Hypothalamus (tissue), 51 donors: ENCODE measurements at places on chromosomes 16 and 17.

- DNase-seq = no peak
Observed at GRCh38 chr17:41185001-41185400, 290 bp upstream of the KRTAP4-1 start.

- no peak for DNase-seq
Observed at GRCh38 chr16:31215287-31216162, 1.4 kb downstream of the PYDC1 start.

- DNase-seq = no peak
Observed at GRCh38 chr17:58693208-58693607, 806 bp downstream of the RAD51C start.

DNA sequence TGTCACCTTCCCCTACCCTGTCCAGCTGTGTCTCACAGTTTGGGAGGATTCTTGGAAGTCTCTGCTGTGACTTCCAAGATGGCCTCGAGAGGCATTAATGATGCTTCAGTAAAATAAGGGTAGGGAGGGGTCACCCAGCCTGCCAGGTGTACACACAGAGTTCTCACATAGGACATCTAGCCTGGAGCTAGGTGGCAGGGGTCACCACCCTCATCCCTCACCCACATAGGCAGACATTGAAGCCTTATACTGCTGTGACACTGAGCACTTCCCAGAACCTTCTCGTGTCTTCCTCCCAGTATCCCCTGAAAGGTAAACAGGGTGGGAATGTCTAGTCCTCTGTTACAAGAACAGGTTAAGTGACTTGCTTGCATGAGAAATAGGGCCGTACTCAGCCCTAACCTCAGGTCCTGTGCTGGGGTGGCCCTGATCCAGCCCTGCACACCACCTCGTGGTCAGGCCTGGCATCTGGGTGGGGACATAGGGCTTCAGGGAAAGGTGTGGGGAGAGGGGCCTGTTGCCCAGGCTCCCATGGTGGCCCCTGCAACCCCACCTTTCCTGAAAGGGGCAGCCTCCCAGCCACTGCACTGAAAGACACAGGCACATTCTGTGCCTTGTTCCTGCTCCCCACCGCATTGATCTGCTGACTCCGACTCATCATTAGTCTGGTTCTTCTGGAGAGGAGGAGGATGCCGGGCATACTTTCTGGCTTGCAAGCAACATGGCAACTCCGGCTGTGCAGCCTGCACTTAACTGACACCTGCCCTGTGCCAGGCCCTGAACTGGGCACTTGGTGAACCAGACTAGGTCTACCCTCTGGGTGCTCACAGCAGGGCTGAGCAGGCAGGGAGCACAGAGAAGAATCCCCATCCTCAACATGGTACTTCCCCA lies 3.6 kb upstream of the MMP15 start:
- DNase-seq = no peak

DNA sequence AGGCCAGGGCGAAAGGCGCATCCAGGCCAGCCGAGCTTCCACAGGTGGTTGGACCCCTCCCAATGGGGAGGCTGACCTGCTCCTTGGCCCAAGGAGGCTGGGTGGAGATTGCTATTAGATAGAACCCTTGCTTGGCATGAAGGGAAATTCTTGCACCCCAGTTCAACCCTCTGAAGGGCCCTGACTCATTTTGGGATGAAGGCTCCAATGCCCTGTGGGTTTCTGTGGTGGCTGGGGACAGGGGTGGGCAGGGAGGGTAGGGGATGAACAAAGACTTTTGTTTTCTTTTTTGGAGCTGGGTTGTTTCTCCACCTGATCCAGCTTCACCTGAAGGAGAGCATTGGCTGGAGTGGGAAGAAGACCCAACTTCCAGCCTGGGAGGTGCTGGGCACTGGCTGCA lies 16.7 kb upstream of the TBX21 start:
- no peak for DNase-seq
